ENCODE measurements at places on chromosomes 1 and 21.

DNA sequence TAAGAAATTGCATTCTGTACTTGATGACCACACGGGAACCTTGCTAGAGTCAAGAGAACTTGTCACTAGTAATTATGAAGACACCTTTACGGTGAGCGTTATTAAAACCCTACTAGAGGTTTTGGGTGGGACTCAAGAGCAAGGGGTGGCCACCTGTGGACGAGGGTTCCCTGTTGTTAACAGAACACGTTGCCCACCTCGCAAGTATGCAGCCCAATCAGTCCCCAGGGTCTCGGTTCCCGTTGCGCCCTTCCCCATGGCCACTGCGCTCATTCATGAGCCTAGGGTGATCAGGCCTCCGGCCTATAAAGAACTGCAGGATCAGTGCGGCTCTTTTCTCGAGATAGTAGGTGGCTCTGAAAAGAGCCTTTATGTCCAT, 30.2 kb upstream of the RNF187 start:
- DNase-seq = no peak

- no peak for DNase-seq
These were observed 9.9 kb upstream of the SLC45A3 start for GRCh38 chr1:205690122-205690756.

DNA sequence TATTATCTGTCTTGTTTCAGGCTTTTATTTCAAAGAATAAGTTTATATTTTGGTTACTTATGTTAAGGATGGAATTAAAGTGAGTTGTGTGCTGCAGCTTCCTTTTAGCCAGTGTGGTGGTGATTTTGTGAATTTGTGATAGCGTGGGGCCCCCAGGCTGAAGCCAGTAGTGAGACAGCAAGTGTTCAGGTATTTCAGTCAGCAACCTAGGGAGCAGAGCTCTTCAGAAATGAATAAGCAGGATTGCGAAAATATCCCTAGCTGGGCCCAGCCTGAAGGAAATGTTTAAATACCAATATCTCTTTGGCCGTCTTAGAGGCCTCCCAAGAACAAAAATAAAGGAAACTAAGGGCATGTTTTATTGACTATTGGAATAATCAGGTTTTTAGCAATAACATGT, 150.8 kb upstream of the C1orf105 start:
- DNase-seq = no peak

DNA sequence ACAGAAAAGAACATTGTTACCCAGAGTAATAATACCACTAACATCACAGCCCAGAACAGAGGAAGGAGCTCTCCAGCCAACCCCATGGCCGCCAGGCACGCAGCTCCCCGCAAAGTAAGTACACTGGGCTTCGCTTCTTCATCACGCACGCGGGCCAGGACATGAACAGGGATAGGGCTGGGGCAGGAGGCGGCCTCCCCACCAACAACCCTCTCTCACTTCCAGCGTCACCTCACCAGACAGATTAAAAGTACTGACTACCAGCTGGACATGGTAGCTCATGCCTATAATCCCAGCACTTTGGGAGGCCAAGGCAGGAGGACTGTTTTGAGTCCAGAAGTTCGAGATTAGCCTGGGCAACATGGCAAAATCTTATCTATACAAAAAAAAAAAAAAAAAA, 78.3 kb downstream of the NPHP4 start:
- DNase-seq = no peak

DNA sequence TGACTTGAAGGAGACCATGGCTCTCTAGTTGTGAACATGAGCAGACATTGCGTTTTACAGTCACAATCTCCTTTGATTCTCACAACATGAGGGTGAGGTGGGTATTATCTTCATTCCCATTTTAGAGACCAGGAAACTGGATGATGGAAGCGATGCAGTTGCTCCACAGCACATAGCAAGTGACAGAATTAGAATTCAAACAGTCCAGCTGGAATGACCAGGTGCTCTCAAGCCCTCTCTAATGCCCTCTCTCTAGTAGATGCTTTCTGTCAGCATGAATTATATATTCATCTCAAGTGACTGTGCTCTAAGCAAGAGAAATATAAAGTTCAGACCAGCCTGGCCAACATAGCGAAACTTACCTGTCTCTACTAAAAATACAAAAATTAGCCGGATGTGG, 9.8 kb upstream of the KIF1B start:
- DNase-seq = no peak

DNA sequence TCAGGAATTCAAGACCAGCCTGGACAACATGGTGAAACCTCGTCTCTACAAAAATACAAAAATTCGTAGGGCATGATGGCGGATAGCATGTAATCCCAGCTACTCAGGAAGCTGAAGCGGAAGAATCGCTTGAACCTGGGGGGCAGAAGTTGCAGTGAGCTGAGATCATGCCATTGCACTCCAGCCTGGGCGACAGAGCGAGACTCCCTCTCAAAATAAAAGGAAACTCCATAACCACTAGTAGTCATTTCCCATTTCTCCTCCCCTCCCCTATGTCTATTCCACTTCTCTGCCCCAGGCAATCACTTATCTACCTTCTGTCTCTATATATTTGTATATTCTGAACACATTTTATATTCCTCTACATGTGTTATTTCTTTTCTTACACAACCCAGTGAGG, 4.0 kb upstream of the CEP350 start:
- DNase-seq = no peak

DNA sequence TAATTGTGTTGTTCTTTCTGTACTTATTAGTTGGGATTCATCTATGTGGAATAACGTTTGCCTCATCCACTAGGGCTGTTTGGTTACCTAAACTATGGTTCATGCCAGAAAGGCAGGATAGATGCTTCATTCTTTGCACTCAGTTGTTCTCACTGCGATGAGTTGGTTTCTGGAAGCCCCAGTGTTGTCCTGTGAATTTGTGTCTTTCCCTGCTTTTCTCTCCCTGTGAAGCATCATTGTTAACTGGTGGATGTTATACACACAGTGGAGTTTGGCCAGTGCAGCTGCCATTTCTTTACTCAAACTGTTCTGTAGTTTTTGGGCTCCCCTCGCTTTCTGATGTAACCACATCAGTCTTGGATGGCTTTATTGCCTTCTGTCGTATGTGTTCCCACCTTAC, 143.6 kb upstream of the COL6A1 start:
- DNase-seq = no peak

DNA sequence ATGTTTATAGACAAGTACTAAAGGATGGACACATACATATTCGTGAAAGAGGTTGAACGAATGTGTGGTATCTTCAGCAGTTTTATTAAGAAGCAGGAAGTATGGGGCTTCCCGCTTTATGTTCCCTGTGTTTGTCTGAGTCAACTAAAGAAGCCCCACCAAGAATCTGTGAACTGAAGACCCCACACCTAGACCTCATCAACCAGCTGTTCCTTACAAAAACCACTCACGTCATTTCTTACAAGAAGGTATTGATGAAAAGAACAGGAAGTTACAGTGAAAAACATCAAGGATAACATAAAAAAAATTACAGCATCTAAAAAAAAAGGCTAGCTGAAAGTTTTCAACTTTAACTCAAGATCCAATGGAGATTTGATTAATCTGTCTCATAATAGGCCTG, 12.3 kb downstream of the REG4 start:
- DNase-seq = no peak

- DNase-seq = no peak
These were observed 27.8 kb upstream of the CEP350 start for GRCh38 chr1:179926850-179927205.

DNA sequence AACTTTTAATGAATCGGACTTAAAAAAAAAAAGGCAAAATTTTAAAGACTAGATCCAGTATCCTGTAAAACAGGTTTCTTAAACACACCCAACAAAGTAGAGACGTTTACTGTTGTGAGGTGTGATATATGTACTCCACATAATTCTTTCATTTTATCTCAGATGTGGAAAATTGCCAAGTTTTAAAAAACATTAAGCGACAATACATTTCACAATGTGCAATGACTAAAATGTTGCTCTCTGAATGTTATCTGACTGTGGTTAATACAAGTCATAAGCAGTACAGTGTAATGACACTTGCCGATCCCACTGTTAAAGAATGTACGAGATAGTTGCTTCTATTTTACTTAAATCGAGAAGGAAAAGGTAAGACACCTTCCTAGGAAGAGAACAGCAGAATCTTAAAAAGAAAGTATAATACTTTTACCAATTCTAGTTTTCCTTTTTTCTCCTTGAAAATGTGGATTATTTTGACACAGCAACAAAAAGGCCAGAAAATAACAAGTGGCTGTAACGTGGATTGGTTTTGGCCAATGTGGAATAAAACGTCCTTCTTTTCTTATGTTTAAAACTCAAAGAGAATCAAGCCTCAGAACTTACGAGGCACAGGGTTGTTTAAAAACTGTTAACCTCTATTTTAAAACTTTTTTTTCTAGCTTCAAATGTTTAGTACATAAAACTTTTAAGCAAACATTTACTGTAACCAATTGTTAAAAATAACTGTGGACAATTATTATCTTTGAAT, 51.4 kb downstream of the TP53BP2 start:
- no peak for DNase-seq

GRCh38 chr1:226679853-226680516, 59.1 kb downstream of the ITPKB start:
- no peak for DNase-seq

DNA sequence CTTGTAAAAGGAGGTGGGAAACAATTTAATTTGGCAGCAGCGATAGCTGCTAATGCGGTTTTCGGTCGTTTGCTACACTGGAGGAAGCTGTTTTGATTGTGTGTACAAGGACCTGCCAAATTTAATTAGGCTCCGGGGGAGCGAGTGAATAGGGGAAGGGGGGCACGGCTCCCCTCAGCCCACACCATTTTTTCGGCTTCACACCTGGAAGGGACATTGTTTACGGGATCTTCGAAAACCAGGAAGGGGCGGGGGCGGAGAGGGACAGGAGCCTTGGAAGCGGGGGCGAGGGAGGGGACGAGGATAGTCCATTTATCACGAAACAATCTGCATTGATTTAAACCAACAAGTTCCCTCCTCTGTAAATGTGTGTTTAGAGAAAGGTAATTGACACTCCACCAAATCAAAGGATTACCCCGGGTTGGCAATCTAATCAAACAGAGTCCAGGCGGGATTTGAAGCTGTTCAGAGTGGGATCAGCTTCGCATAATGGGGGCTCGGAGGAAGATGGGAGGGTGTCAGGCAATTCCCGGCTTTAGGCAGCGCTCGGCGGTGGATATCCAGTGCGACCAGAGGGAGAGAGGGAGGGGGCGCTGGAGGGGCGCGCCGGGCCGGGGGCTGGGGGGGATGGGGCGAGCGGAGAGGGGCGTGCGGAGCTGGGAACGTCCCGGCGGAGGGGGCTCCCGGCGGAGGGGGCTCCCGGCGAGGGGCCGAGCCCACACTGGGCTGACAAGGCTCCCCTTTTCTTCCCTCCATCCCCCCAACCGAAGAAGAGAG, 9.8 kb downstream of the PAX7 start:
- no peak for DNase-seq

GRCh38 chr1:226309398-226310244, 657 bp upstream of the LIN9 start:
- DNase-seq = no peak
